ENCODE measurements at places on chromosomes 2 and 18.

DNA sequence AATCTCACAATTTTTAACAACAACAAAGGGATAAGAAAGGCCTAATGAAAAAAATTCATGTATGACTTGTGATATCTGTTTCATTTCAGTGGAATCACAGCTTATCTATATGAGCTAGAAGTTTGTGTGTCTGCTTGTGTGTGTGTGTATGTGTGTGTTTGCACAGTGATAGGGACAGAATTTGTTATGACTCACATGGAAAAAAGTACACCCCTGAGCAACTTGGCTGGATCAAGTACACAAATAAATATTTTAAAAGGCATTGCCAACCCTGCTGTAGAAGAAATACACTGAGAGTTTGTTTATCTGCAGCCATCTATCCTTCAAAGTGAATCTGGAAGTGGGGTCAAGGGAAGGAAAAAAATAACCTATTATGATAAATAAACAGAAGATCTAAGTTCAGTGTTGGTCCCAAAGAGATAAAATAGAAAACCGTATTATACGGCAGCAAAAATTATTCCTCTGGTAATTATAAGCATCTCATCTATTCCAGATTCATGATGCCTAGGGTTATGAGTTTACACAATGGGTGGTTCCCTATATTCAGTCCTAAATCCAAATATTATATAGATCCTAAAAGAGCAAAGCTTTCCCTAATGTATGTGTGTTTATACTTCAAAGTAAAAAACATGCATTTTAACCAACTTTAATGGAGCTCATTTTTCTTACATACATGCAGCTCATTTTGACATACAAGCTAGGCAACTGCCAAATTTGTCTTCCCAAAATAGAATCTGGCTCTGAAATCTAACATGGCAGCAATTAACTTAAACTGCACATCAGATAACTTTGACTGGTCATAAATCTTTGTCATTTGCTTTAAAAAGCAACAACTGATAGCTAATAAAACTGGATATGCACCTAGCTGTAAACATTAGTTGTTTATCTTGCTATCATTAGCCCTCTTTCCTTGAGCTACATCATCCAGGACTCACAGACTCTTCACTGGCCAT is 420.6 kb downstream of the IRS1 start:
- DNase-seq, result no peak

DNA sequence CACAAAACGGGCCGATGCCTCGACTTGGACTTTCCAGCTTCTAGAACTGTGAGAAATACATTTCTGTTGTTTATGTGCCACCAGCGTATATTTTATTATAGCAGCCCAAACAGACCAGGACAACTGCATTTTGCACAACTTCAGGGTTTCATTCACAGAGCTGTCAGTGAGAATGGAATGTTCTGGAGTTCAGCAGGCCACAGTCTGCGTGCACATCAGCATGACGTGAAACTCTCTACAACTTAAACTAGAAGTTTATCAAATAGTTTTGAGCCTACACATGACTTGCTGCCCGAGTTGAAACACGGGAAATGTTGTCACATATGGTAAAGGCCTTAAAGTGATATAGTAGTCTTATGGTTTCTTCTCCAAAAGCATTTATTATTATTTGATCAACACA is 3.9 kb upstream of the TRIB2 start:
- no peak for DNase-seq

DNA sequence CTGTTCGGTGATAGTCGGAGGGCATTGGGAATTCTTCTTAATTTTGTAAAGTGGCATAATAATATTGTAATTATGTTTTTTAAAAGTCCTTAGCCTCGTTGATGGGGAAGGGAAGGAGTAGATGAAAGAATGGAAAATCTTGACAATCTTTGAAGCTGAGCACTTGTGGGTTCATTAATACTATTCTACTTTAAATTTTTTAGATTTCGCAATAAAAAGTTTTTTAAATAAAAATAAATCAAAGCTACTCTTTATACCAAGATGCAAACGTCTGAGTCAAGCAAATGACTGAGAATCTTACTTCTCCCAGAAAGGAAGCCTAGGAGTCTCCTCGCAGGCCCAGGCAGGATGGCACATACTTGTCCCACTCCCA is 98.5 kb upstream of the GPR45 start:
- DNase-seq, result no peak

- no peak for DNase-seq
These were observed 27.4 kb upstream of the RAPGEF4 start for GRCh38 chr2:172708247-172708646.

DNA sequence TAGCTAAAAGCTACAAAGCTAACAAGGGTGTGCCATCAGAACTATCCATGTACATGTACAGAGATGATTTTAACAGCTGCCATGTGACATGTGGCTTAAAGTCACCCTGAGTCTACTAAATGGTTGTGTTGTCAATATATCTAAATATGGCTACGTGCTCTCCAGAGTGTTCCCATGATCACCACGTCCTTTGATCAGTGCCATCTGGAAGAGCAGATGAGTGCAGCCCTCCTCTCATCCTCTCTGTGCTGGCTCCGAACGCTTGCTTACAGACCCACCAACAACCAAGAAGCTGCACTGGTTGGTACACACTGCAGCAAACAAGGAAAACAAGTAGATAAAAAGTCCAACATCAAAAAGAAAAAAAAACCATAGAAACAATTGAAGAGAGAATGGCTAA is 88.6 kb upstream of the NARS1 start:
- DNase-seq, result no peak

- DNase-seq, result no peak
These were observed 134.6 kb downstream of the BABAM2 start for GRCh38 chr2:28025123-28025522.

GRCh38 chr2:37740164-37740739 is 68.8 kb upstream of the CDC42EP3 start:
- no peak for DNase-seq

DNA sequence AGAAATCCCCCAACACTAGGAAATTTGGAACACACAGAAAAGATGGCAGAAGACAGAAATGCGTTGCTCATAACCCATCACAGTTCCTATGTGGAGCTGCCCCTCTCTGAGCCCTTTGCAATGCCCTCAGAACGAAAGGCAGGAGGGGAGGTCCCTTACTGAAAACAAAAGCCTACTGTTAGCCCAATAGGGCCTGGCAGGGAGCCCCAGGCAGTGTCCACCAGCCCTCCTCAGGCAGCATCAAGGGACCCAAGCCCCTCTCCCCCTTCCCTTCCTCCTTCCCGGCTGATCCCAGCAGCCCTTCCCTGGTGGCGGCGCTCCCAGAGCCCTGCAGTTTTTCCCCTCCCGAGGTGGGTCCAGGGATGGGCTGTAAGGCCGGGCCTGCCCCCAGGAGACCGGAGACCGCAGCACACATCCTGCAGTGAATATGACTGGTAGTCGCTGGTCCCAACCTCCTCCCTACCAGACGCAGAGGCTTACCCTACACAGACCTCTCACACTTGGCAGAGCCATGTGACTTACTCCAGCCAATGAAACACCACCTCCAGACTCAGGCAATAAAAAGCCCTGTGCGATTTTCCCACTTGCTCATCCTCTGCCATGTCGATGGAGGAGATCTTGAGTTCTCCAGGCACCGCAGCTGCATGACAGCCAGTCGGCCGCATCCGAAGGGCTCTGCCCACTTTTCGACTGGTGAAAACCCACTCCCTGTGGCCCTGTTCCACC is 19.4 kb upstream of the DUSP2 start:
- DNase-seq, result no peak

DNA sequence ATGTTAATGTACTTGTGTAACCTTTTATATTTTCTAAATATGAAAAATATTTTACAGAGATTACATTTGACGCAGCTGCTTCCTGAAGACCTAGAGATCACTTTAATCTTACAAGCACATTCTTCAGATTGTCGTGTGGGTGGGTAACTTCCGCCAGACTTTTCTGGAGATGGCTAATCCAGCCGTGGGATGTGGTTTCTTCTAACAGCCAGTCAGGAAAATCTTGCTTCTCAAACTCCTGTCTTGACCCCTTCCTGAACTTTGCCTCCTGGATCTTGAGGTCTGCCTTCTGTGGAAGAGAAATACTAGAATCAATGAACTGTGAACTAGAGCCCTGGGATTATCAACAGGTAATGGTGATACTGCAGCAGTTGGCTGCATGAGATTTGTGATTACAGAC is 401.6 kb upstream of the TNP1 start:
- DNase-seq, result no peak

- no peak for DNase-seq
These were observed 76.4 kb downstream of the AP1S3 start for GRCh38 chr2:223760838-223761502.

- no peak for DNase-seq
These were observed 12.8 kb upstream of the MSGN1 start for GRCh38 chr2:17803497-17803896.

- DNase-seq, result no peak
These were observed 192.2 kb downstream of the IRS1 start for GRCh38 chr2:226607379-226607778.

DNA sequence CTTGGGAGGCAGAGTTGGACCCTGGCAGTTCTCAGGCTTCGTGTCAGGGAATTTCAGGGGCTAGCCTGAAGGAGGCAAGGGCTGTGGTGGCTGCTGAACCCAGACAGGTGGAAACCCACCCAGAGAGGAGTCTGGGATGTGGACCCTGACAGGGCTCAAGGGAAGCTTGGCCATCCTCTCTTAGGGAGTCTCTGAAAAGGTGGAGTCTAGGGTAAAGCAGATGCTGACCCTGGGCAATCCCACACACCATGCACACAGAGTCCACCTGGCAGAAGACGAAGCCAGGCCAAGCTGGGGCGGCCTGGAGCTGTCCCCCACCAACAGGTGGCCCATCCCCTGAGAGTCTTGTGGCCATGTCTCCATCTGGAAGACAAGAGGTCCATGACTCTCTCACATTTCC is 41.2 kb upstream of the TEX51 start:
- DNase-seq, result no peak

- peak; percentile 93 for DNase-seq
These were observed at the start of gene SNRPD1 for GRCh38 chr18:21612125-21613039. Gene SNRPD1 (plus strand): TSS chr18:21612314. CDS start chr18:21612430, 116 bp downstream.

DNA sequence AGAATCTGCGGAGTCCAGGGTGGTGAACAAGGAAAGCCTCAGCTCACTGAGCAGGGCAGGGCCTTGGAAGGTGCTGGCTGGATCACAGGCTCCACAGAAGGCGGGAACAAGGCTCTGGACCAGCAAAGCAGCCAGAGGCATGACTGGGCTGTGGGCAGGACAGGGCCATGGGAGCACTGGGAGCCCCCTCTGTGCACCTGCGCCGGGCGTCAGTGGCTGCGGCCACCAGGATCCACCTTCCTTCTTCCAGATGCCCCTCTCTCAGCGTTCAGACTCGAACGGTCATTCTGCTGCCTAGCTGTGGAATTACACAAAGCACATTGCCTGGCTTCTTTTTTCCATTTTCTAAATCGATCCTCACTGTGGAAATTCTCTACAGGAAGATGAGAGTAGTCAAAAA is 621.2 kb downstream of the GALR1 start:
- no peak for DNase-seq

DNA sequence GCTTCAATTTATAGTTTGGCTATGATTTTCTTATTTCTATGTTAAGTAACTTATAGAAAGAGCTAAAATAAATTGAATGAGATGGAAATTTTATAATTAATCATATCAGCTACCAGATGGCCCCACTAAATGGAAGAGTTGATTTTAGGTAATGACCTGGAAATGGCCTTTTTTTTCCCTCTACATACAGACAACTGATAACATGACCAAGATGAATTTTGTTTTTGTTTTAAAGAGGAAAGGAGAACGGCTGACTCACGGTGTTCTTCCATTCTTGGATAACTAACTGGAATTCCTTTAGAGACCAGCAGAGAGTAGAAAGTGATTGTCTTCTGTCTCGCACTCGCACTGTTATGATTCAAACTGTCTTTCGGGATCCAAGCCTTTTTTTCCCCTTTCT is 91.0 kb downstream of the TMEM185B start:
- no peak for DNase-seq

GRCh38 chr18:49011291-49011746 is 60.6 kb upstream of the SMAD7 start:
- DNase-seq, result no peak

DNA sequence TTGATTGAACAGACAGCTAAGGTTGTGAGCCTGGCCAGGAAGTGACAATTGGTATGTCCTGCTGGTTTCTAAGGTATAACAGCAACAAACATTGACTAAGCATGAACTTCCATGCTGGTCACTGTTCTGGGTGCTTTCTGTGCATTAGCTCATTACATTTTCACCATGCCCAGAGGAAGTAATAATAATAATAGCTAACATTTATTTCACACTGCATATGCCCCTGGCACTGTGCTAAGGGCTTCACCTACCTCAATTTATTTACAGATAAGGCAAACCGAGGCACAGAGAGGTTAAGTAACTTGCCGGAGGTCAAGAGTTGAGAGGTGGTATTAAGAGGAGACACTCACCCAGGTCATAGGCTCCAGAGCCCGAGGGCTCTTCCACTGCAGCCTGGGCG is 113.6 kb downstream of the PDCL3 start:
- DNase-seq, result no peak

DNA sequence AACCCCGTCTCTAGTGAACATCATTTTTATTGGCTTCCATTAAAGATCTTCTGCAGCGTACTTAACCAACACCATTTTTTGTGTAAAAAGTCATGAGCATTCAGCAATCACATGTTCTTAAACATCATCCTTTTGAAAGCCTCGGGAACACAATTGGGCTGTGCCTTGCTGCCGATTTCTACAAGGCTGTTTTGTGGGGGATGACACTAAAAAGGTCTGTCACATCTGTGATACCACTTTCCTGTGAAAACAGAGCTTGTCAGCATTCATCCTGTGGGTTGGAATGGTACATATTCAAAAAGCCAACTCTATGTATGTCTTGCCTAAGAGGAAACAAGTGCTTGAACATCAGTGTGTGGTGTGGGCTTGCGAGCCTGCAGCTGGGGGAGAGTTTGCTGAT is 49.1 kb upstream of the MAPRE3 start:
- no peak for DNase-seq

DNA sequence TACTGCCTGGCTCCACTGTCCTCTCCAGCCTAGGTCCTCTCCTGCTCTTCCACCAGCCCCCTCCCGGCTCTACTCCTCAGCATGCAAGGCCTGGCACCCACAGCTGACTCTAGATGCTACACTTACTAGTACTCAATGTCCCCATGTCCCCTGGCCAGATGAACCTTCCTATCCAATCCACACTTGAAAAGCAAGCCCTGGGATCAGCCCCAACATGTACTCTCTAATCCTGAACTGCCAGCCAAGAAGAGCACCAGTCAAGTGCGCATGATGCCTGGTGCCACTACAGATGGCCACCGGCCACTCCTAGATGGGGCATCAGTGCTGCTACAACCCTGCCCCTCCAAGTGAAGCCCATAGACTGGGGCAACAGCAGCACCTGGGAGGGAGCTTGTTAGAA is 168.2 kb downstream of the STK39 start:
- DNase-seq, result no peak

- DNase-seq, result peak; percentile 86
These were observed 153.6 kb downstream of the CCDC85A start for GRCh38 chr2:56337342-56337741.

DNA sequence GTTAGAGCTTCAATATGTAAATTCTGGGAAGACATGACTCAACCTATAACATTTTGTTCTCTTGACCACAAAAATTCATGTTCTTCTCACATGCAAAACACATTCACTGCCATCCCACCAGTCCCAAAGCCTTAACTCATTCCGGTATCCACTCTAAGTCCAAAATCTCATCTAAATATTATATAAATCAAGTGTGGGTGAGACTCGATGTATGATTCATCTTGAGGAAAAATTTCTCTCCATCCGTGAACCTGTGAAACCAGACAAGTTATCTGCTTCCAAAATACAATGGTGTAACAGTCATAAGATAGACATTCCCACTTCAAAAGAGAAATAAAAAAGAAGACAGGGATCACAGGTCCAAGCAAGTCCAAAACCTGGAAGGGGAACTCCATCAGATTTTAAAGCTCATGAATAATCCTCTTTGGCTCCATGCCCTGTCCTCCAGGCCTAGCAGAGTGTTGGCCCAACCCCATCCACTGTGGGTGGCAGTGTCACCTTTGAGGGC is 101.3 kb downstream of the RAD51AP2 start:
- DNase-seq, result no peak
